ENCODE measurements at places on chromosomes 2 and 18.

GRCh38 chr2:239467281-239467955, 66.6 kb upstream of the HDAC4 start:
- no peak for DNase-seq

DNA sequence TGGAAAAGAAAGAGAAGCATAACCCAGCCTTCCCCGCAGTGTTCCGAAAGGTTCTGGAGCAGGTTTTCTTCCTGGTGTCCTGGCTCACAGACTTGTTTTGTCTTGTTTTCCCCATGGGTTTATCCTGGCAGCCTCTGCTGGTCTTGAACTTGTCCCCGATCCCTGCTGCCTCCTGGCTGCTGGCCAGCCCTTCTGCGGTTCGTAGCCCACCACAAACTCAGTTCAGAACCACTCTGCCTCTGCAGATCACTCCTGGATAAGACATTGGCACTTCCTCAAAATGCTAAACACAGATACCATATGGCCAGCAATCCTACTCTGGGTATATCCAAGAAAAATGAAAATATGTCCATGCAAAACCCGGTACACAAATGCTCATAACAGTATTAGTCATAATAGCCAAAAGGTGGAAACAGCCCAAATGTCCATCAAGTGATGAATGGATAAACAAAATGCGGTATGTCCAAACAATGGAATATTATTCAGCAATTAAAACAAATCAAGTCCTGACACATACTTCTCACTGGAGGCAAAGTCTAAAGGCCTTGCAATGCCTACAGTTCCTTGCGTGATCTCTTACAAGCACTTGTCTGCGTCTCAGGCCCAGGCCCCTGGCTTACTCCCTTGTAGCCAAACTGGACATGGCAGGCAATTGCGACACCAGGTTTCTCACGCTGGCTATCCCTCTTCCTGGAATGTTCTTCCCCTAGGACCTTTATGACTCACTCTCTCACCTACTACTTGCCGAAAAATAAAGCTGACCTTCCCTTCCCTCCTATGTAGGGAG, 28.0 kb upstream of the ARHGEF4 start:
- no peak for DNase-seq

- peak; percentile 55 for DNase-seq
These were observed 99.1 kb downstream of the TACR1 start for GRCh38 chr2:75100011-75100800.

DNA sequence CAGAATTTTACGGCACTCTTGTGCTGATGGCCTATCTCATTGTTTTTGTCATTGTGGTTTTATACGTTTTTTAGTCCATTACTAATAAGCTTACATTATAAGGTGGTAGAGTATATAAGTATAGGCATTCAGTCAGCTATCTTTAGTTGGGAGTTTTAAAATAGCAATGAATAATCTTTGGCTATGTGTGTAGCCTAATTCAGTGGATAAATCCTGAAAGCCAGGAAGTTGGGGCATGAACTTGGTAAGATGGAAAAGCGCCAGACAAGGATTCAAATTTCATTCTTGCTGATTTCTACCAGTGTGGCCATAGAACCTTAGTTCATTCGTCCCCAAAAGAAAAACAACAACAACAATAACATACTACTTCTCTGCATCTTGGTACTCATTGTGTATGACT, 31.2 kb downstream of the EPC2 start:
- DNase-seq: no peak

GRCh38 chr2:59167514-59167913, 926.4 kb upstream of the FANCL start:
- DNase-seq: peak; percentile 82

DNA sequence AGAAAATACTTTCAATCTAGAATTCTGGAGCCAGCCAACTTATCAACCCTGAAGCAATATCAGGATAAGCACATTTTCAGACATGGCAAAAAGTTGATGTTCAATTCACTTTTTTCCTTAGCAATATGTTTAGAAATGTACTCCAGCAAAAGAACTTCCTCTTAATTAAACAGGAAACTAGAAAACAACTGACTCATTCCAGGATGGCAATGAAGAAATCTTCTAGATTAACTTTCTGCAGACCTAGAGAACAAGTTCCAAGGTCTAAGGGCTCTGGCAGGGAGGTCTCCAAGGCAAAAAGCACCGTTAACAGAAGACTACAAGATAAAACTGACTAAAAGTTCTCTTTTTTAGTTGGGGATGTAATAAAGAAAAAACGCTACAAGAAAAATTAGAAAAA, 69.2 kb upstream of the VWC2L start:
- no peak for DNase-seq

- no peak for DNase-seq
These were observed 130.6 kb upstream of the CBLN2 start for GRCh38 chr18:72674710-72675109.

- no peak for DNase-seq
These were observed 3.8 kb upstream of the QPCT start for GRCh38 chr2:37340637-37341036.

GRCh38 chr18:14937271-14937670, 189.3 kb downstream of the ANKRD30B start:
- DNase-seq: no peak

DNA sequence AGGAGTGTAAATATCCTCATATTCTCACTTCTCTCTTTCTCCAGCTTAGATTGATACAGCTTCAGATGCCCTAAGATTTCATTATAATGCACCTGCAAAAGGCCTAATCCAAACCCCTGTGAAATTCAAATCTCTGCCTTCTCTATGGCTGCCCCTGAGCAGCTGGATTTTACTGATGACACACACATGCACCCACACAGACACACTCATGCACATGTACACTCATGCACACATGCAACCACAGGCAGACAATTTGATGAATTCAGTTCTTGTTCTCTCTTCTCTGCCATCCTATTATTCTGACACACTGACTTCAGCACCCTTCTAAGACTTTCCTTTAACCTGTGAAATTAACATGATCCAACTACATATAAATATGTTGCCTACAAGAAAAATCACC, 563.2 kb downstream of the RNF144A start:
- no peak for DNase-seq

Data from DMS53 (cell line).